ENCODE measurements at places on chromosomes 2 and 18.

DNA sequence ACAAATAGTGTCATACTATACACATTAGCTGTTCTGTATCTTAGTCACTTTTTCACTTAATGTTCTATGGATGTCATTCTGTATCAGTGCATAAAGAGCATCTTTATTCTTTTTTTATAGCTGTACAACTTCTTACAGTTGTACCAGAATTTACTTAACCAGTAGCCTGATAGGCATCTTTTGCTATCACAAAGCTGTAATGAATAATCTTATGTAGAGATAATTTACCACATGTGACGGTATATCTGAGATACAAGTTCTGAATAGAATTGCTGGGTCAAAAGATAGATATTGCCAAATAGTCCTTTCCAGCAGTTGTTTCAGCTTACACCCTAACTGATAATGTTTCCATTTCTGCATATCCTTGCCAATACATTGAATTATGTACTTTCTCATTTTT, 70.0 kb downstream of the PTRHD1 start:
- no peak for DNase-seq

DNA sequence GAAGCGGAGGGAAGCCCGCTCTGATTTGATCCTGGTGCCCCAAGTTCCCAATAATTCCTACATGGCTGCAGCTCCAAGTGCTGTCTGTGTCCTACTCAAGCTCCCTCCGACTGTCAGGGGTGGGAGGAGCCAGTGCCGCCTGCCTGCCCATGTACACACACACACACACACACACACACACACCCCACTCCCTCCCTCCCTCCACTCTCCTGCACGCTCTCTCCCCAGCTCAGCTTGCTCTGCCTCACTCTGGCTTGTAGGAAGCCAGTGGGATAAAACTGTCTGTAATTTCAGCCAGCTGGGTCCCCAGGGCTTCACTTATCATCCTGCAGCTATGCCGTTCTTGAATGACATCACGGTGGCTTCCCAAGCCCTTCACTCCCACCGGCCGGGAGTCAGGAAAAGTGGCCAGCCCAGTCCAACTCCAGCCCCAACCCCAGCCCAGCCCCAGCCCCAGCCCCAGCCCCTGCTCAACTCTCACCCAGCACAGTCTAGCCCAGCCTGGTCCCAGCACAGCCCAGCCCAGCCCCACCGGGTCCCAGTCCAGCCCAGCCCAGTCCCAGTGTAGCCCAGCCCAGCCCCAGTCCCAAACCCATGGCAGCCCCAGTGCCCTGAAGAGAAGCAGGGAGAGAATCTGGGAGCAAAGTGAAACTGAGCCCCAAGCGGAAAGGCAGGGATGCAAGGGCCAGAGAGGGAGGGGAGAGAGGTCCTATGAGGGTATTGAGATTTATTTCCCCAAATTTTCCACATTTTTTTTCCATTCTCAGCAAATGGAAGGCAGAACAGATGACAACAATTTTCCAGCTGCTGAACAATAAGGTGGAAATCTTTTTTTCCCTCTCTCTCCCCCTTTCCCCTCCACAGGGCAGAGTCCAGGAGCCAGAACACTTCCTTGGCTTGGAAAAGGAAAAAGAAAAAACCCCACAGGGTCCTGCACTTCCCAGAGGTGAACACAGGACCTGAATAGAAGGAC, 144.0 kb downstream of the TNS1 start:
- peak; percentile 91 for DNase-seq

DNA sequence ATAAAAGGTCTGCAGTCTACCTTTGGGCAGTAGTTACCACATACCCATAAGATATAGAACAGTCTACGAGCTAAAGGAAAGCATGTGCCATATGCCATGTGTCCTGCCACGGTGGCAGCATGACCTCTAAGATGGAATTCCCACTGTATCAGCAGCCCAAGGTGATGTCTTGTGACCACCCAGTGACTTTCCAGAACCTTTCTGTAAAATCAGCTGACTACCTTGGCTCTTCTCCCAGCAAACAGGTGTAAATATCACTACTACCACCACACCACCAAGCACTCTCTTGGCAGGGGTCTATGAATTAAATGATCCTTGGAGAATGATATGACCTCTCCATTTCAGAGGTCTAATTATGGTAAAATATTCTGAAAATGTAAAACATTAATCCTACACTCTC, 99.6 kb downstream of the METTL8 start:
- no peak for DNase-seq

DNA sequence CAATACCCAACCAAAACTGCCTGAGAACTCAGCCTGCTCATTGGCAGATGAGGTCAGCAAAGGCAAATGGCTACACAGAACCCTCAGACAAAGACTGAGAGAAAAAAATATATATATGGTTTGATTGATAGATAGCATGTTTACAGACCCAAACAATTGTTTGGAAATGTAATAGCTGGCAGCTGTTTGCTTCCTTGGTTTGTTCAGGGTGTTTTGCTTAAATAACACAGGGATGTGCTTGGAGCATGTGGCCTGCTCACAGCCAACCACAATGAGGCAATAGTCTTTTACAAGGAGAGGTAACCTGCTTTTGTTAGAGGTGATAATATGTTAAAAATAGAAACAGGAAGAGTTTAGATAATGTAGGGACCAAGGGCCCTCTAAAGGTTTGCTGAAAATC, 84.5 kb downstream of the PDK1 start:
- DNase-seq: no peak

DNA sequence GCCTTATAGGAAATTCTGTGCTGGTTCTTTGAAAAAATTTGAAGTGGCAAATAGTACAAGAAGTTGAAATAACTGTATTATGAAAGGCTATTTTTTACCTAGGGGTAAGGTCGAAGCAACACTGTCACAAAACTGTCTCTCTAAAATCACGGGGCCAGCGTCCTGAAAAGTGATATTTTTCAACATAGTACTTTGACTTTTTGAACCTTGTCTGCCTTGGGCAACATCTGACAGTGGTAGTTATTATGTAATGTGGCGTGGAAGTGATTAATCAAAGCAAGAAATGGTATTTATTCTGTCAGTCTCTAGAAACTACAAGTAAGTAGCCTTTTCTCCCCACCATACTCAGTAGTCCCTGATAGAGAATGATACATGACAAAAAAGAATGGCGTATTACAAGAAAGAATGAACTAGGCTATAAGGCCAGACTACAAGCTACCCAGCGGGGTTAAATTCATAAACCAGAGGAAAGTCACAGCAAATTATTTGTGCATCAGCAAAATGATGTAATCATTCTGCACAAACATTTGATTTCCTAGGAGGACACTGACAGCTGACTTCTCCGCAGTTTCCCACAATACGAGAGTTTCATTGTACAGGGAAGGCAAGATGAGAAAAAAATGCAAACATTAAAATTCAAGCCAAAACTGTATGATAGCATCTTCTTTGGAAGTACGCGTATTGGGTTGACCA, 9.8 kb downstream of the GEN1 start:
- DNase-seq: no peak

- no peak for DNase-seq
These were observed 24.9 kb upstream of the RMND5A start for GRCh38 chr2:86695053-86695691.

DNA sequence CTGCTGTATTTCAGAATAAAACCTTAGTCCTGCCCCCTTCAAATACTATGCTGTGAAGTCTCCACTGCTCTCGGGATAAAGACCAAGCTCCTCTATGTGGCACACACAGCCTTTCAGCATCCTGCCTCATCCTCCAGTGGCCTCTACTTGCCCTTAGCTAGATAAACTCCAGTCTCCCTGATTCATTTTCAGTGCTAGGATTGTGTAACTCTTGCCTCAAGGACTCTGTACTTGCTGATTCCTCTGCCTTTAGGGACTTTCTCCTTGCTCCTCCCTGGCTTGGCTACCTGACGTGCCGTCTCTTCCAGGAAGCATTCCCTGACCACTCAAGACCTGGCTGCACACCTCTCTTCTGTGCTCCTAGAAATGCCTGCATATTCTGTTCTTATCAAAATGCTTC, 416.7 kb downstream of the MTX2 start:
- DNase-seq: no peak

DNA sequence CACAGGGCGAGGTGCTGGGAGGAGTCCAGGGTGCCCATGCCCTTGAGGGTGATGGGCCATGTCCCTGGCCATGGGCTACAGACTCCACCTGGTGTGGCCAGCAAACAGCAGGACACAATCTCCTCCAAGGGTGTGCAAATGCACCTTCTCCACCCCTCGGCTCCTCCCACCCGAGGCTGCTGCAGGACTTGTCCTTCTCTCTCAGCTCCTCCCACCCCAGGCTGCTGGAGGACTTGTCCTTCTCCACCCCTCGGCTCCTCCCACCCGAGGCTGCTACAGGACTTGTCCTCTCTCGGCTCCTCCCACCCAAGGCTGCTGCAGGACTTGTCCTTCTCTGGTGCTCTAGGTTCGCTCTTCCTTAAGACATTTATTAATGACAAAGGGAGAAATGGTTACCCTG, 57.3 kb upstream of the SNTG2 start:
- no peak for DNase-seq

GRCh38 chr2:131055169-131056065, 37.8 kb downstream of the FAM168B start:
- DNase-seq: peak; percentile 81

- no peak for DNase-seq
These were observed 2.3 kb downstream of the NEUROD1 start for GRCh38 chr2:181677912-181678586.

DNA sequence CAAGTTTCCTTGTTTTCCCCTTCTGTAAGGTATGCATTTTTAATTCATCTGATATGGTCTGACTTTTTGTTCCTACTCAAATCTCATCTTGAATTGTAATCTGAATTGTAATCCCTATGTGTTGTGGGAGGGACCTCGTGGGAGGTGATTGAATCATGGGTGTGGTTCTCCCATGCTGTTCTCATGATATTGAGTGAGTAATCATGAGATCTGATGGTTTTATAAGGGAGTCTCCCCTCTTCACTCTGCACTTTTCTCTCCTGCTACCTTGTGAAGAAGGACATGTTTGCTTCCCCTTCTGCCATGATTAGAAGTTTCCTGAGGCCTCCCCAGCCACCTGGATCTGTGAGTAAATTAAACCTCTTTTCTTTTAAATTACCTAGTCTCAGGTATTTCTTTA, 476.1 kb downstream of the LPIN1 start:
- DNase-seq: no peak

DNA sequence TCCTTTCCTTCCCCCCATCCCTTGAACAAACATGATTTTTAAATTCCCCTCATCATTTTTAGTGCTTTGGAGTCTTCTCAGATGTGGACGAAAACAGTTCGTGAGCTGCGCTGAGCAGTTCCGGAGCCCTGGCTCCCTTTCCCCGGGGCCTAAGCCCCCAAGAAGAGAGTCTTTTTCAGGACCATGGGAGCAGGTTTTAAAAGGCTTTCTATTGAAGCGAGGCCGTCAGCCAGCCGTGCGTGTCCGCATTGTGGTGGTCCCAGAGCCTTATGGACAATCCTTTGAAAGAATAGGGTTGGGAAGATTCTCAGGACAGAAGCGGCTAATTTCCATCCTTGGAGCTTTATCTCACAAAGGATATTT, 290.7 kb downstream of the SOX11 start:
- DNase-seq: no peak

- peak; percentile 71 for DNase-seq
These were observed 16.4 kb upstream of the CNRIP1 start for GRCh38 chr2:68336192-68336591.

DNA sequence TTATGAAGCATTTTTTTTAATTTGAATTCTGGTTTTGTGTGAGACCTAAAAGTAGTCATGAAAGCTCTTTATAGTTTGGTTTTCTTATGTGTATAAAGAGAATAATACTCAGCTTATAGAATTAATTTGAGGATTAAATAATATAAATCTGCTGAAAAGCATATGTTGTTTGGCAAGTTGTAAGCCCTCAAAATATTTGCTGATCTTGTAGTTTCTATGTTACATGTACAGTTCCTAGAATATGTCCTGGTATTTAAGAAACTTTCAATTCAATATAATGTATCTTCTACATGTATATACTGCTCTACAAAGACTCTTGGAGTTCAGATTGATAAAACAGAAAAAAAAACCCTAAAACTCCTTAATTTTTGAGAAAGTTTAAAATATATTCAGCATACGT, 605.5 kb upstream of the FAM98A start:
- DNase-seq: no peak

DNA sequence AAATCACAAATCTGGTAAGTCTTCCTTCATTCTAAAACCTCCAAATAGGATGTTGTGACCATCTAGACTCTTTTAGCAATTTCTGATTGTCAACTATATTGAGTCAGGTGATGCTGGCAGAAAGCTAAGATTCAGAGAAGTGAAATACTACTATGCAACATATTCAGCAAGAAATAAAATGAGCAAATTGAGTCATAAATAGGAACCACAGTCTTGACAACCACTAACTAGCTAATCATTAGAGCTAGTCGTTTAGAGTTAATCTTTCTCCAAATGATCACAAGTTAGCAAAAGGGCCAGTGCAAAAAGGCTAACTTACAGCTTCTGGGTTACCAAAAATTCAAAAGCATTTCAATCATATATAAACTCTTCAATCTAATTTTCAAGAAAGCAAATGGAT, 54.5 kb downstream of the ROCK1 start:
- no peak for DNase-seq

DNA sequence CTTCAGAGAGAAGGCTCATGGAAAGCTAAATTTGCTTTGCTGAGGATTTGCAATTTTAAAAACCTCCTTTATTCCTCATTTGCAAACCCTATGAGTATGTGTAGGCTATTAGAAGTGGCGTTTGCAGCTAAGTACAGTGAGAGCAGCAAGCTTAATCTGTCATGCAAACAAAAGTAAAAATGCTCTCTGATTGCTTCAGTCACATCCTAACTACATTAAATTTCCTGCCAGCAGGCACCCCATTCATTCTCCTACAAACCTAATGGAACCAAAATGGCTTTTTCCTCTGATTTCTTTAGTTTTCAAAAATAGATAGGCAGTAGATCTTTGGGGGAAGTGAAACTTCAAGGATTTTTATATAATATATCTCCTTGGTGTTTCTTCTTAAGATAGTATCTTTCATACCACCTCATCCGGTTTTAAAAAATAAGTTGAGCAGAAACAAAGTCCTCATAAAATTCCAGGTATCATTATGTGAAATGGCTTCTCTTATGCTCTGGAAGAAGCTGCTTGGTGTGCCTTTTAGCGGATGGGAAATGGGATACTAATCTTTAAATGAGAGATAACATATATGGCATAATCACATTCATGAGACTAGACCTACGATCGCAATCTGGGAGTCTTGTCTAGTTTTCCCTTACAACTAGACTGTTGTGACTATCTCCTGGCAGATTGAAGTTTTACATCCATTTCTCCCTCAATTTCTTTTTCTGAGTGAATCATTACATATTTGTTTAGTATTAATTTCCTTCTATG, 49.1 kb downstream of the CLIP4 start:
- no peak for DNase-seq

- no peak for DNase-seq
These were observed 48.2 kb downstream of the CFAP221 start for GRCh38 chr2:119592436-119592835.

DNA sequence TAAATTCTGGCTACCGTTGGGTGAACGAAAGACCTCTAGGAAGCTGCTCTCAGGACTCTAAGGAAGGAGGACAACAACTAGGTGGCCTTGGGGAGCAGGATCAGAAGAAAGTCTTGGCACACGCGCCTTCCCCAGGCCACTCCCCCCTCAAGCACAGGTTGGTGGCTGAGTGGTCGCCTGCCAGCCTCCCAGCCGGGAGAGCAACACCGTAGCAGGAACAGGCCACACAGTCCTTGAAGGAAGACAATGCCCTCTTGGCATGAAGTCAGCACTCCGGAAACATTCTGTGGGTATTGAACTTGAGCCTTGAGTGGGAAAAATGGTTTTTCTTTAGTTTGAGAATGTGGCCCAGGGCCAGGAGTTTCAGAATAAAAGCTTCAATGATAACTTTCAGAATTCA, 87.4 kb upstream of the AGAP1 start:
- DNase-seq: no peak

- no peak for DNase-seq
These were observed 75.4 kb upstream of the PGAP1 start for GRCh38 chr2:197001921-197002320.
